Fibroblast of mammary gland (primary cell): ENCODE measurements at places on chromosomes 7 and 10.
A peak's percentile ranks its signal among the peaks of the same experiment; 100 is the strongest.

GRCh38 chr10:74439213-74439612 is 288.2 kb downstream of the ADK start:
- DNase-seq: no peak

- no peak for DNase-seq
Observed at GRCh38 chr7:76304888-76305375, 2.5 kb downstream of the HSPB1 start.

GRCh38 chr10:75776738-75777504 is 345.5 kb downstream of the LRMDA start:
- no peak for DNase-seq

DNA sequence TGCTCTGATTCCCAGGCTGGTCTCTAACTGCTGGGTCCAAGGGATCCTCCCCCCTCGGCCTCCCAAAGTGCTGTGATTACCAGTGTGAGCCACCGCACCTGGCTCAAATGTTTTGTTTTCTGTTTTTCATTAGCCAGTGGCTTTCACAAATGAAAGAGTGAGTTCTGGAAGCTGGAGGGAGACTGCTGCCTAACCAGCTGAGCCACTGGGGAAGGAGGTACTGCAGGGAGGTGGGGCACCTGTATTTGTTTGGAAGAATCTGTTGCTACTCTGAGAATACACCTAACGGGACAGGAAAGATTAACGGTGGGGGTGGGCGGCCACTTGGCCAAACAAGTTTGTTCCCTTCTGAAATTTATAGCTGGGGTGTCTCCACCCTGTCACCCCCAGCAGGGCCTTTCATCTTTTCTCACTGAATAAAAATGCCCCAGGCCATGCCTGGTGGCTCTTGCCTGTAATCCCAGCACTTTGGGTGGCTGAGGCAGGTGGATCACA is 4.7 kb downstream of the STOX1 start:
- DNase-seq: no peak

- peak; percentile 33 for DNase-seq
Observed at GRCh38 chr10:110083884-110084283, 76.1 kb downstream of the ADD3 start.

- no peak for DNase-seq
Observed at GRCh38 chr7:131536361-131536849, 20.0 kb downstream of the PODXL start.

GRCh38 chr7:28812616-28813015 is 145.5 kb downstream of the TRIL start:
- no peak for DNase-seq

- DNase-seq: no peak
Observed at GRCh38 chr10:1284076-1284475, 227.9 kb downstream of the WDR37 start.
